CD4-positive, alpha-beta memory T cell (primary cell): ENCODE measurements at places on chromosomes 16 and 17. TPM values are rescaled to one million over a fixed set of nuclear protein-coding genes. Genes with fewer than 3 reads are reported as not detected.

GRCh38 chr16:11291091-11291703, 10.1 kb upstream of the PRM1 start:
- H3K36me3 ChIP-seq: no peaks in the 10 kb centered on the region
- H3K4me1 ChIP-seq: no peaks in the 10 kb centered on the region
- H3K4me3 ChIP-seq: no peak overlapping the region
- no peaks in the 10 kb centered on the region for H3K27me3 ChIP-seq
- no peak for DNase-seq
- no peak overlapping the region for H3K27ac ChIP-seq

The PRSS22 gene
- 0.39 TPM for total RNA-seq

DNA sequence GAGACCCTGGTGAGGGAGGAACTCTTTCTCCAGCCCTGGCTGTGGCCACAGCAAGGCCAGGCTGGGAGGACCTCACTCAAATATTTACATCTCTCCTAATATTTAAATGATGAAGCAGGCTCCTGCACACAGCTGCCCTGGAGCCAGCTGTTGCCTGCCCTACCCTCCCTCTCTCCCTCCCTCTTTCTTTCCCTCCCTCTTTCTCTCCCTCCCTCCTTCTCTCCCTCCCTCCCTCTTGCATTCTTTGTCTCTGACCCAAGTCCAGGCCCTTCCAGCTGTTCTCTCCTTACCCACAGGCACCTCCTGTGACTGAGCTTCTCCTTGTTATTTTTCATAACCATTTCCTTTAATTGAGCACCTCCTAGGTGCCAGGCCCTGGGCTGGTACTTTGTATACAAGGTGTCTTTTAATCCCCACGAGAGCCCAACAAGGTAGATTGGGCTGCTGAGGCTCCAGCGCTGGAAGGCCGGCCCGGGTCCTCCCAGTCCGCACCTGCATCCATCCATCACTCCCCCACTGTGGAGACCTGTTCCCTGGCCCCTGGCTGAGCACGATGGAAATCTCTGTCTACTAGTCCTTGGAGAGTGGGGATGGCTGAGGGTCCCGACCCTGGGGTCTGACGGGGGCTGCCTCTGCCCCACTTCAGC, 242.3 kb downstream of the SEC14L1 start:
- peak overlapping the region; percentile 50 for H3K27ac ChIP-seq
- DNase-seq: no peak
- H3K27me3 ChIP-seq: no peaks in the 10 kb centered on the region
- H3K4me1 ChIP-seq: peaks cover 98% of the 10 kb centered on the region
- H3K36me3 ChIP-seq: no peaks in the 10 kb centered on the region

GRCh38 chr17:64682261-64683181, 20.4 kb upstream of the SMURF2 start:
- H3K4me1 ChIP-seq: no peaks in the 10 kb centered on the region
- H3K27ac ChIP-seq: no peak overlapping the region

GRCh38 chr16:81610144-81610842, 165.7 kb downstream of the CMIP start:
- H3K4me3 ChIP-seq: no peak overlapping the region
- no peak for DNase-seq
- no peaks in the 10 kb centered on the region for H3K27me3 ChIP-seq
- no peaks in the 10 kb centered on the region for H3K36me3 ChIP-seq
- H3K27ac ChIP-seq: no peak overlapping the region

The AOC3 gene
- 0.58 TPM for total RNA-seq

- no peaks in the 10 kb centered on the region for H3K36me3 ChIP-seq
- no peak for DNase-seq
- H3K4me1 ChIP-seq: peaks cover 42% of the 10 kb centered on the region
- no peaks in the 10 kb centered on the region for H3K27me3 ChIP-seq
Observed at GRCh38 chr16:24988593-24989338, 26.4 kb downstream of the ARHGAP17 start.

The EDC4 gene
- total RNA-seq: 144 TPM

GRCh38 chr17:57080718-57081117, 4.3 kb upstream of the AKAP1 start:
- no peak overlapping the region for H3K4me3 ChIP-seq
- no peak for DNase-seq
- peaks cover 5% of the 10 kb centered on the region for H3K4me1 ChIP-seq
- H3K27me3 ChIP-seq: no peaks in the 10 kb centered on the region
- no peaks in the 10 kb centered on the region for H3K36me3 ChIP-seq

DNA sequence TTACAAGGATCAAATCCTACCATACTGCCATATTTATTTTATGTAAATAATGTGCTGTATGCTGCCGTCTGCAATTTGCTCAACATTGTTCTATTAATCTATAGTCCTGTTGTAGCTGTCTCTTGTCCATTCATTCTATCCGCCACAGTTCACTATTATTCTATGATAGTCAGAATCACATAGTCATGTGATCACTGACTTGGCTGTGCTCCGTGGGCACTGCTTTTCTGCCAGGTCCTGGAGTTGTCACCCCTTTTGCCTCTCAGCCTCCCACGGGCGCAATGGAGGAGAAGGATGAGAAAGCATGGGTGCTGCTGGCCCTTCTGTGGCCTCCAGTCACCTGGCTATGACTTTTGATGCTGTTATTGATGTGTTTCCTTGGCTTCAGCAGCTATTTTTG, 37.3 kb upstream of the ANKFY1 start:
- no peaks in the 10 kb centered on the region for H3K27me3 ChIP-seq
- H3K4me1 ChIP-seq: no peaks in the 10 kb centered on the region

GRCh38 chr17:57293077-57293476, 36.8 kb downstream of the MSI2 start:
- H3K4me1 ChIP-seq: peaks cover 19% of the 10 kb centered on the region
- no peak overlapping the region for H3K27ac ChIP-seq
- DNase-seq: no peak
- peaks cover 7% of the 10 kb centered on the region for H3K36me3 ChIP-seq
- no peaks in the 10 kb centered on the region for H3K27me3 ChIP-seq

The FNDC8 gene
- not detected for total RNA-seq

The CCDC47 gene
- 39.0 TPM for total RNA-seq

DNA sequence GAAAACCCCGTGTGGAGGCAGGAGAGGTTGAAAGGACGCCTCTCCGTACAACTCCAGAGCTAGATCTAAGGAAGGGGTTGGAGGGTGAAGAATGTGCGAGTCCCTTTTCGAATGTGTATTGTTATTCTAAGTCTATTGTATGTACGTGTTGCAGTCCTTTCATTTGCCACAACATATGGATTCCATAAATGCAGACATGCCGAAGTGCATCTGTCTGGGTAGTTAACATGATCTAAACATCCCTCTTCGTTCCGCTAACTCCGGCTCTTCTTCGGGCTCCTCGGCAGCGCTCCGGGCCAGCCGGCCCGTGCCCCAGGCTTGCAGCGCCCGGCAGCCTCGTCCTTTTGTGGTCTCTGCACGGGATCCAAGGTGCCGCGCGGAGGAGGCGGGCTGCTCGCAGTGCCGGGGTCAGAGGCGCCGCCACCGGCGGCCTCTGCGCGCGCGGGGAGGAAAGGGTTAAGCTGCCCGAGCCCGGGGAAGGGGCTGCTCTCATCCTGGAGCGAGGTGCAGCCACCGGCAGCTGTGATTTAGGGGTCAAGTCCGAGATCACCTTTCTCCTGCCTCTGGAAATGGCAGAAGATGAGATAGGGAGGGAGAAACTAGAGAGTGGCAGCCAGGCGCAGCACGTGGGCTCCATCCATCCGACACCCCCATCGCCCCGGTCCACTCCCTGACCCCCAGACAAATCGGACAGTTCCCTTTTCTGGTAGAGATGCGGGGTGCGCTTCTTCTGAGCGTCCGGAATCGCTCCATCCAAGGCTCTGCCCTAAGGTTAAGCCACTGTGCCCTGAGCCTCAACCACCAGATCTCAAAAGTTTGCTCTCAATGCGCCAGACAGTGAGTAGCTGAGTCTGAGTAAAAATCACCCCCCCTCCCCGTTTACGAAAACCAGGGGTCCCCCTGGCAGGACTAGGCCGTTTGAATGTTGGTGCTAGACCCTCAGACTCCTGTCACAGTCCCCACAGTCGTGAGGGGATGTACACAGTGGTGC, 15.1 kb upstream of the ZFHX3 start:
- H3K4me1 ChIP-seq: no peaks in the 10 kb centered on the region
- H3K36me3 ChIP-seq: no peaks in the 10 kb centered on the region
- H3K4me3 ChIP-seq: no peak overlapping the region
- H3K27me3 ChIP-seq: peaks cover 23% of the 10 kb centered on the region
- H3K27ac ChIP-seq: no peak overlapping the region
